Hepatocyte (in vitro differentiated cells): ENCODE measurements at places on chromosomes 4 and X.

- no peak for DNase-seq
Observed at GRCh38 chr4:106585915-106586349, 217.4 kb upstream of the GIMD1 start.

DNA sequence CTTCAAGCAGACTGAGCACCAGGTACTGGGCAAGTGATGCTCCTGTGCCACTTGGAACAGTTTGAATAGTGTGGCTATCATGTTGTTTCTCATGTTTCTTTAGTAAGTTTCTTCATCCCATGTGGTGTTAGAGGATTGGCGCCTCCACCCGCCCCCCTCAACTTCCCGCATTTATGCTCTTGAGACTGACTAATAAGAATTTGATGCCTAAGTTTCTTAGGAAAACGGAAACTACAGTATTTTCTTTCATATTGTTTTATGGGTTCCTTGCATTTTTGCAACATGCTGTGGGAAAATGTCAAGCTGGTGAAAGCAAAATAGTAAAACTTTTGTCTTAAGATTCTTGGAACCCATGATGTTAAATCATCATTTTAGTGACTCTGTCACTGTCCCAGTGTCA, 101.2 kb upstream of the SLC4A4 start:
- DNase-seq, result no peak

DNA sequence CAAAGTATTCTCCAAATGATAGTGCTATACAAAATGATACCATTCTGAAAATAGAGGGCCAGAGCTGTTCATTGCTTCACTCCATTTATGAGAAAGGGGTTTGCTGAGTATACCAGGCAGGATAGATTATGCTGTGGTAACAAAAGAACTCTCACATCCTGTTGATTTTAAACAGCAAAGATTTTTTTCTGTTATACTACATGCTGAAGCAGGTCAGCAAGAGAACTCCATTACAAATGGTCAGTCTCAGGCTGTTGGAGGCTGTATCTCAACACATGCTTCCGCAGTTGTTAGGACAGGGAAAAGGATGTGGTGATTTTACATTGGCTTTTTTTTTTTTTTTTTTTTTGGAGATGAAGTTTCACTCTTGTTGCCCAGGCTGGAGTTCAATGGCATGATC, 13.7 kb upstream of the KLHL5 start:
- no peak for DNase-seq

DNA sequence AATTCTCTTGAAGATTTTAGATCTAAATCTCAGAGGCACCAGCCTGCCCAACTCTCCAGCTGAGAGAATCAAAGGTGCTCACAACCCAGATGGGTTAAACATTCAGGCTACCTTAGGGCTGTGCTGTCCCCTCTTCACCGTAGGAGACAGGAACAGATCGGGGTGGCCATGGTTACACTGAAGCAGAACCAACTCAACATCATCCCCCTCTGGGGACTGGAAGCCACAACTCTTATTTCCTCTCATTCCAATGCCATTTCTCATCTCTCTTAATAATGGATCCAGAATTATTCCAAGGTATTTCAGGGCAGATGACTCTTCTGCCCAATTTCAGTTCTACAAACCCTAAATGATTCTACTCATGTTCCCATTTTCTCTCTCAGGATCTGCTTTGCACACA, 109.7 kb downstream of the NKX6-1 start:
- no peak for DNase-seq

GRCh38 chrX:54978448-54978847, 15.5 kb downstream of the PFKFB1 start:
- DNase-seq, result no peak

DNA sequence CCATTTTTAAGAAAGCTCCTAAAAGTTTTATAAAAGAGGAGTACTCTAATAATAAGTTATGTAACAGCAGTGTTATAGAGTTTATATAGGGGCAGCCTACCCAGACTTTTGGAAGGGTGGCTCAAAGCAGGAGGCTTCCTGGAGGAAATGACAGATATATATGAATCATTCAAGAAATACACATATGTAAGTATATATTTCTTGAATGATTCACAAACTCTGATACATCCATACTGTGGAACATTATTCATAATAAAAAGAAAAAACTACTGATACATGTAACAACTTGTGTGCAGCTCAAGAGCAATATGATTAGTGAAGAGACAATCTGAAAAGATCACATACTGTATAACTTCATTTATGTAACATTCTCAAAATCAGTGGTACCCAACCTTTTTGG, 166.2 kb downstream of the WDFY3 start:
- no peak for DNase-seq

DNA sequence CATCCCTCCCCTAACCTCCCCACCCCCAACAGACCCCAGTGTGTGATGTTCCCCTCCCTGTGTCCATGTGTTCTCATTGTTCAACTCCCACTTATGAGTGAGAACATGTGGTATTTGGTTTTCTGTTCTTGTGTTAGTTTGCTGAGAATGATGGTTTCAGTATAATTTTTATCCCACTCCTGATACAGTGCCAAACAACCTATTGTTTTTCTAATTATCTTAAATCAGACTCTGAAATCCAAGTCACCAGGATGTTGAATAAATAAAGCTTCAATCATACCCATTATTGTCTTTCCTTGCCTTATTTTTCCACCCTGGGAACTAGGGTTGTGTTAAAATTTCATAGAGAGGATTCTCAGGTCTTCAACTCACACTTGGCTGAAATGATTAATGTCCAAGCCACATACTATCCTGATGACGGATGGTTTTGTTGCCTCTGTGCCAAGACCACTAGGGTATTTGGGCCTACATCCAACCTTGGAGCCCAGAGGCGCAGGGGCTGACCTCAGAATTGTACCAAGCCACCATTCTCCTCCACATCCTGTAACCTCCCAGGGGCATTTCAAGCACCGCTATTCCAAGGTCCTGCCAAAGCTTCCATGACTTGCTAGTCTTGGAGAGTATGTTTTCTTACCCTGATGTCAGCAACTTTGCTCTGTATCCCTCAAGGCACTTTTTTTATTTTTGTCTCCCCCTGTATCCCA, 332.4 kb downstream of the ARHGAP24 start:
- DNase-seq, result no peak

GRCh38 chr4:185656467-185656931, 121.2 kb upstream of the PDLIM3 start:
- peak; percentile 42 for DNase-seq

GRCh38 chrX:72498782-72499181, 73.9 kb downstream of the HDAC8 start:
- no peak for DNase-seq

DNA sequence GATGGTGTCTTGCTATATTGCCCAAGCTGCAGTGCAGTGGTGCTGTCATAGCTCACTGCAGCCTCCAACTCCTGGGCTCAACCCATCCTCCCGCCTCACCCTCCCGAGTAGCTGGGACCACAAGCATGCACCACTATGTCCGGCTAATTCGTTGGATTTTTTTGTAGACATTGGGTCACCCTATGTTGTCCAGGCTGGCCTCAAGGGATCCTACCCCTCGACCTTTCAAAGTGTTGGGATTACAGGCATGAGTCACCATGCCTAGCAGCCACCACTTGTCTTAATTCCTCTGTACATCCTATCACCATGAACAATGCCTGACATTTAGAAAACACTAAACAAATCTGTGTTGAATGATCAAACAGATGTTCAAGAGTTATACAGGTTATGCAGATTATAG, 76.7 kb downstream of the NLGN4X start:
- DNase-seq, result no peak
